Vein endothelial cell (primary cell): ENCODE measurements at places on chromosomes 16 and 17. TPM values are rescaled to one million over a fixed set of nuclear protein-coding genes. Genes with fewer than 3 reads are reported as not detected.

Gene ERN2
- not detected in 2 replicates for total RNA-seq

Gene CHTF18
- total RNA-seq = 15.0 and 20.4 TPM in 2 replicates

Gene KRT27
- not detected in 2 replicates for total RNA-seq

Gene HYDIN
- total RNA-seq = not detected in 2 replicates

Gene CLEC18A
- total RNA-seq = 0.57 and 0.98 TPM in 2 replicates
